ENCODE measurements at places on chromosomes 13 and 19. TPM values are rescaled to one million over a fixed set of nuclear protein-coding genes. Genes with fewer than 3 reads are reported as not detected.
A peak's percentile ranks its signal among the peaks of the same experiment; 100 is the strongest.

NLRP11 gene
- total RNA-seq = not detected

ZNF556 gene
- total RNA-seq = 0.80 TPM

OSCAR gene
- total RNA-seq = 4.0 TPM

AZU1 gene
- 1.9 TPM for total RNA-seq

METTL21C gene
- not detected for total RNA-seq

B3GNT8 gene
- 6.1 TPM for total RNA-seq

TJP3 gene
- 2.1 TPM for total RNA-seq

GGN gene
- total RNA-seq = 0.31 TPM

PINLYP gene
- total RNA-seq = 8.0 TPM

KLK3 gene
- total RNA-seq = not detected

KIR2DL1 gene
- not detected for total RNA-seq

CLEC17A gene
- 0.76 TPM for total RNA-seq

FPR3 gene
- 8.8 TPM for total RNA-seq

DNA sequence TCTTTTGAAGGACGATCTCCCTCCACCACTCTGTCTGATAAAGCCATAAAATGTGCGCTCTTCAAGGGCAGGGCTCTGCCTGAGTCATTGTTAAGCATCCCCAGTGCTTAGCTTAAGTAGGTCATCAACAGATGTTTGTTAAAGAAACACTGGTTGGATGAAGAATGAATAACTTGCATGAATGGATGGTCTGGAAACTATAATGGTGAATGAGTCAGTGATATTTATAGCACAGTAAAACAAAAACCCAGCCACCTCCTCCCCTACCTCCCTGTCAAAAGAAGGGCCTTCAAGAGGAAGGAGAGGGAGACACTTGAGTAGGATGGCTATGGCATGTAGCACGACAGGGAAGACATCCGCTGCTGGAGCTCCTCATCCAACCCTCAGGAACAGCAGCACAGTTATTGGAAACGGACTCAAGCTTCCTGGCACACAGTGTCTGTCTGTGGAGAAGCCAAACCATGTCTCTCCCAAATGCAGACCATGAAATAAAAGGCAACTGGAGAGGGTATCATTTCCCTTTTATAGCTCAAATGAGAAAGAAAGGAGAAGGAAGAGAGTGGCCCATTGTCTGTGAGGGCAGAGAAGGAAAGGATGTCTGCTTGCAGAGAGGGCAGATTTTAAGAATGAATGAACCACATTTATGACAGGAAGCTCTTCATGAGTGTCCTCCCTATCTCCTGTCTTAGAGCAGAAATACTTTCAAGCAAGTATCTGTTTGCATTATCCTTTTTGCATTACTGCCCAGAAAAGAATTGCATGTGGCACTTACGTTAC lies 183.5 kb upstream of the UBL3 start:
- DNase-seq = no peak

DNA sequence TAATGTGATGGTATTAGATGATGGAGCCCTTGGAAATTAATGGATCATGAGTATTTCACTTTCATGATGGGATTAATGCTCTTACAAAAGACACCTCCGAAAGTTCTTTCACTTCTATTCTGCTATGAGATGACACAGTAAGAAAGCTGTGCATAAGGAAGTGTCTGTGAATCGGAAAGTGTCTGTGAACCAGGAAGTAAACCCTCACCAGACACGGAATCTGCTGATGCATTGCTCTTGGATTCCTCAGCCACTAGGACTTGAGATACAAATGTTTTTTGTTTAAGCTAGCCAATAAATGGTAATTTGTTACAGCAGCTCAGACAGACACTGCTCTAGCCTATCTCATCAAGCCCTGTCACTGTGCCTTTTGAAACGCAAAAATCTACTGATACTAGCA lies 440.4 kb upstream of the PRR20A start:
- DNase-seq = no peak

GRCh38 chr13:110388108-110388943 lies 81.2 kb downstream of the COL4A2 start:
- no peak for DNase-seq

- no peak for DNase-seq
Measured at GRCh38 chr19:48102870-48103751, 7.5 kb downstream of the PLA2G4C start.

- peak; percentile 32 for DNase-seq
Measured at GRCh38 chr19:8441725-8442544, 2.8 kb upstream of the HNRNPM start.

DNA sequence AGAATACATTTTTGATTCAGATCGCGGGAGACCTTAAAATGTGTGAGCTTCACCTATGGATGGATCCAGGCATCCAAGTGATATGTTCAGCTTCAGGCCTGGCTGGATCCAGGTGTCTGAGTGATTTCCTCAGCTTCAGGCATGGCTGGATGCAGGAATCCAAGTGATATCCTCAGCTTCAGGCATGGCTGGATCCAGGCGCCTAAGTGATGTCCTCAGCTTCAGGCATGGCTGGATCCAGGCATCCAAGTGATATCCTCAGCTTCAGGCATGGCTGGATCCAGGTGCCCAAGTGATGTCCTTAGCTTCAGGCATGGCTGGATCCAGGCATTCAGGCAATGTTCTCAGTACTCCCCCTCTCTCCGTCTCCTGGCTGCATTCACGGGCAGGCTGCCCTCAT lies 60.7 kb downstream of the KCNC3 start:
- DNase-seq = no peak

- DNase-seq = no peak
Measured at GRCh38 chr13:22937953-22938352, 242.8 kb upstream of the SGCG start.

DNA sequence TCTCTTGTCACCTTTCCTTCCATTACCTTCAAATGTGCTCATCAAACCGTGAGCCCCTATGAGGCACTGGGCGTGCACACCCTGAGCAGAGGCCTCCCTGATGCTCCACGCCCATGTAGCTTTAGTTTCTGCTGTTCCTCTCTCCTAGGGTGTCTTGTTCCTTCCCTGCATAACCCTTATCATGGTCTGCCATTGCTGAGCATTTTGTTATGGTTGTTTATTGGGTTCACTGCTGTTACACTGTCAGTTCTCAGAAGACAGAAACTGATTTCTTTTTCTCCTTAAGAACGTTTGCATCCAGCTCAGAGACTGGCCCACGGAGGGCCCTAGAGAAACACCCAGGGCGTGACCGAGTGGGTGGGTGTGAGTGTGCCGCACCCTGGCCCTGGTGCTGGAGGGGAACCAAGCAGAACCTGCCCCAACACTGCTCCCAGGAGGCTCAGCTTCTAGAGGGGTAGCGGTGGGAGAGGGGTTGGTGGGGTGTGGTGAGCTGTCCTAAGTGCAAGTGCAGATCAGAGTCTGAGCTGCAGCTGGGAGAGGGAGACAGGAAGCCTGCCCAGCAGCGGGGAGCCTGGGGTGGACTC lies 61.4 kb upstream of the URI1 start:
- peak; percentile 39 for DNase-seq

DNA sequence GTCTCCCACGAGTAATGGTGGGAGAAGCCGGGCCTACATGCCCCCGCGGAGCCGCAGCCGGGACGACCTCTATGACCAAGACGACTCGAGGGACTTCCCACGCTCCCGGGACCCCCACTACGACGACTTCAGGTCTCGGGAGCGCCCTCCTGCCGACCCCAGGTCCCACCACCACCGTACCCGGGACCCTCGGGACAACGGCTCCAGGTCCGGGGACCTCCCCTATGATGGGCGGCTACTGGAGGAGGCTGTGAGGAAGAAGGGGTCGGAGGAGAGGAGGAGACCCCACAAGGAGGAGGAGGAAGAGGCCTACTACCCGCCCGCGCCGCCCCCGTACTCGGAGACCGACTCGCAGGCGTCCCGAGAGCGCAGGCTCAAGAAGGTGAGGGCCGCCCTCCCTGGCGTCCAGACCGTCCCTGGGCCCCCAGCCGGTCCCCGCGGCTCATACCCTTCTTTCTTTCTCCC lies 1.4 kb upstream of the USF2 start:
- DNase-seq = peak; percentile 82

- no peak for DNase-seq
Measured at GRCh38 chr13:70043685-70044084, 63.9 kb upstream of the ATXN8OS start.

- DNase-seq = no peak
Measured at GRCh38 chr13:21594715-21595545, 9.0 kb downstream of the MICU2 start.

DNA sequence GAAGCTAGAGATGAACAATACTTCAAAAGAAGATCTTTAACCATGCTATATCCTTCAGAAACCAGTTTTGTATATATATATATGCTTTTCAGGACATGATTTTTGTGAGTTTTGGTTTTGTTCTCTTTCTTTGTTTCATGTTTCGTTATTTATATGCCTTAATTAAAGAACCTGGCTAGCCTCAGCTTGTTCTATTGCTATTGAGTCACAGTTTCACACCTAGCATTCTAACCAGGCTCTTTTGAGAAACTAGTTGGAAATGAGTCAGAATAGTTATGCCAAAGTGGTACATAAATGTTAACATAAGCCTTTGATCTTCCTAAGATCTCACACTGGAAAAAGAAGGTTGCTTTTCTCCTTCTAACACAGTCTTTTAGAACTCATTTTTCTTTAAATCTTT lies 1925.2 kb downstream of the OLFM4 start:
- no peak for DNase-seq

GRCh38 chr19:13206587-13206986 lies 56.4 kb downstream of the IER2 start:
- no peak for DNase-seq

DNA sequence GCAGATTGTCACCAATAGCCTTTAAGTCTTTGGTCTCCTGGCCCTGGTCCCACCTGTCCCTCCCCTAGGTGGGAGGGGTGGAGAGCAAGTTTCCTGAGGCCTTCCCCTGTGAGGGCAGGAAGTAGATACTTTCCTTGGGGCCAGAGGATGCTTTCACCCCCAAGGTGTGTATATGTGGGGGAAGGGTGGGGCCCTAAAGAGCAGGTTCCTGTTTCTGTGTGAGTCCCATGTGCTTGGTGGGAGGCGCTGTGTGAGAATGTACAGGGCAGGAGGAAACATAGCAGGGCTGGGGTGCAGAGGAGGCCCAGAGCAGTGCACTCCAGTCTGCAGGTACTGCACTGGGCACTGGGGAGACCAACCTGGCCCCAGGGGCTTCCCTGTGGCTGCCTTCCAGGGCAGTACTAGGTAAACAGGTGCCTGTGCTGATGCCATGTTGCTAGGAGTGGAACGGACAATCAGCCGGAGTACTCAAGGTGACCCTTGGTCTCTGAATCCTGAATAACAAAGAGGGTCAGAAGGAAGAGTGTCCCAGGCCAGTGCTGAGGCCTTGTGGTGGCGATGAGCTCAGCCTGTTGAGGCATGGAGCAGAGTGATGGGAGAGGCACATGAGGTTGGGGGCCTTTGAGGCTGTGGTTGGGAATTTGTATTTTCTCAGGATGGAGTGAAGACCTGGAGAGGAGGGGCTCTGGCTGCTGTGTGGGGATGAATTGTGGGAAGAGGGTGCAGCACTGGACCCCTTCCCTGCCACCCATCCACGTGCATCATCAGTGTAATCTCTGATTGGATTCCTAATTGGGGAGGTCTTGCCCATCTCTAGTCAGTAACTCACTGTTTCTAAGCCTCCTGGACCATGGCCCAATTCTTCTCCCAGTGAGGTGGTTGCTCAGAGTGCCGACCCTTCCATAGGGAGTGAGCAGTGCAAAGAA lies 5.1 kb downstream of the EGLN2 start:
- no peak for DNase-seq

DNA sequence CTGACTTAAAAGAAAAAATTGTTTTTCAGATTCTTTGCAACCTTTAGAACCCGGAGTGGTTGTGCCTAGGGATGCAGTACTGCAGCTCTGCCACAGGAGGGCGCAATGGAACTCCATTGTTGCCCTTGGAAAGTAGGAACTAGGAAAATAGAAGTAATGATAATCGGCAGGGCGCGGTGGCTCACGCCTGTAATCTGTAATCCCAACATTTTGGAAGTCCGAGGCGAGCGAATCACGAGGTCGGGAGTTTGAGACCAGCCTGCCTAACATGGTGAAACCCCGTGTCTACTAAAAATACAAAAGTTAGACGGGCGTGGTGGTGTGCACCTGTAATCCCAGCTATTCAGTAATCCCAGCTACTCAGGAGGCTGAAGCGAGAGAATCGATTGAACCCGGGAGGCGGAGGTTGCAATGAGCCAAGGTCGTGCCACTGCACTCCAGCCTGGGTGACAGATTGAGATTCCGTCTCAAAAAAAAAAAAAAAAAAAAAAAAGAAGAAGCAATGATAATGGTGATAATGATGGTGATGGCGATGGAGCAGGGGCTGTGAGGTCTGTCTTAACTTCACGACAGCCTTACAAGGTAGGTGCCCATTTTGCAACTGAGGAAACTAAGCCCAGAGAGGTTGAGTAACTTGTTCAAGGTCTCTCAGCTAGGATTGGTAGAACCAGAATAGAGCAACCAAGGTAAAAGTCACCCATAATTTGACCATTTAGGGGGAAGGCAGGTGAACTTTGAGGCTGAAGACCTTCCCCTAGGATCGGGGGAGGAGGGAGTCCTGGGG lies 5.5 kb upstream of the ADAMTS10 start:
- peak; percentile 75 for DNase-seq

DNA sequence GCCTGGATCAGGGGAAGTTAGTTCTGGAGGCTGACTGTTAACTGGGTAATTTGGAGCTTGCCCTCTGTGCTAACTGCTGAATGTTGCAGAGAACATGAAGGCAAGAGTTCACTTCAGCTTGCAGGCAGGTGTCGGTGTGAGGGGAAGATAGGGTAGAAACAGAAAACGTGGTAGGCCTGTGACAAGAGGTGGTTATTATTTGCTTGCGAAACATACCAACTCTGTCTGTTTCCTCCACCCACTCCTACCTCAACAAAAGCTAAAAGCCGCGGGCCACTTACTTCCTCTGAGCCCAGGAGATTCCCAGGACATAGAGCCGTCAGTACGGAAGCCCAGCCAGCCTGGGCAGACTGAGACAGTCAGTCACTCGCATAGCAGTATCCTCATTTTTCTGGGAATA lies 119.2 kb upstream of the ABCC4 start:
- no peak for DNase-seq

GRCh38 chr19:10639836-10640235 lies 14.3 kb upstream of the ILF3 start:
- no peak for DNase-seq

- peak; percentile 99 for DNase-seq
Measured at GRCh38 chr19:48468772-48469288, 339 bp upstream of the CYTH2 start.

GRCh38 chr13:24511019-24511815 lies 1.4 kb downstream of the PARP4 start:
- no peak for DNase-seq

DNA sequence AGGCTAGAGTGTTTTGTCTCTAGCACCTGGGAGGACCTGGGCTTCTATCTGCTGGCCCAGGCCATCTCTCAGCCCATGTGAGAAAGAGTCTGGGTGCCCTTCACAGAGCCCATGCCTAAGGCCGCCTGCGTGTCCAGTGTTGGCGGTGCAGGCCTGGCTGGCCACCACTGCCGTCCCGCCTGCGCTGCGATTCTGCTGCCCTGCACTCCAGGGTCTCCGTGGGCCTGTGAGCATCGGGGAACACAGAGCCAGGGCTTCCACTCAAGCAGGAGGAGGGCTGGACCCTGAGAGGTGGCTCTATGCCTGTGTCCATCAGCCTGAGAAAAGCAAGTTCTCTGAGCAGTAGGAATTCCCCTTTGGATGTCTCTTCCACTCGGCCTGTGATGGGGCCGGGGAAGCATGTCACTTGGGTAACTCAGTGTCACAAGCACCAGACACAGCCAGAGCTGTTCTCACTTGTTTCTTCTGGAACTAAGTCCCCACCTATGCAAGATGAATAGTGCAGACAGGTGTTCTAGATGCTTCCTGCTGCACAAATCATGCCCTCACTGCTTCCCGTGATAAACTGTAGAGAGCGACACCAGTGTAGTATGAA lies 93.9 kb downstream of the RAB20 start:
- no peak for DNase-seq

Data from sciatic nerve (tissue), 2 donors.